Glomerular endothelial cell (primary cell): ENCODE measurements at places on chromosomes 16 and 17. TPM values are rescaled to one million over a fixed set of nuclear protein-coding genes. Genes with fewer than 3 reads are reported as not detected.

DNA sequence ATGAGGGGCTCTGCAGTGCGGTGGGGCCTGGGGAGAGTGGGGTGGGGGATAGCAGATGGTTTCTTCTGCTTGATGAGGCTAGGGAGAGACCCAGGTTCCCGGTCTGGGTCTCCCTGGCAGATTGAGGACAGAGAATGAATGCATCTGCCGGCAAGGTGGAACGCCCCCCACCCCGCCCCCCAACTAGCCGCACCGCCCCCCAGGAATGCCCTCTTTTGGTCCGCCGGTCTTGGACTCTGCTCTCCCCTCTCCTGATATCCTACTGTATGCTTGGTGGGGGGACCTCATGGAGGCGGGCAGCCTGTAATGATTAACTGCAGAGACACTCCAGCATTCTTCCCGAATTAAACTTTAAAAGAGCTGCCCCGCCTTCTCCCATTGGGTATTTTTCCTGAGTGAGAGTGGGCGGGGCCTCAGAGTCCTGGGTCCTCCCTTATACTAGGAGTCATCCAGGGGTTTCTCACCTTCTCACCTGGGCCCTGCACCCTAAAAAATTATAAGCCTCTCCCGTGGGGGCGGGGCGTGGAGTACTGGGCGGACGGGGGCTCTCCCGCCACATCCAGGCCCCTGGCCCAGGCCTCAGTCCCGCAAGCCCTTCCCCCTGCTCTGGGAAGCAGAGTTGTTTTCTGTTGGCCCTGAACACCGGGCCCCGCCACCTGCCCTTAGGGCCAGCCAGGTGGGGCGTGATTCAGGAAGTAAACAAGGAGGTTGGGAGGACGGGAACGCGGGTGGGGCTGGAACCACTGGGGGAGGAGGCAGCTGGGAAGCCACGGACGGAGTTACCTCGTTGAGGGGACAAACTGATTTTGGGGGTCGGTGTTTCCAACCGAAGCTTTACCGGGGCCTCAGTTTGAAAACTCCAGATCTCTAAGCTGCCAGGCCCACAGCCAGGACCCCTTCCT is 1.5 kb downstream of the GRB7 start:
- no peak for DNase-seq

DNA sequence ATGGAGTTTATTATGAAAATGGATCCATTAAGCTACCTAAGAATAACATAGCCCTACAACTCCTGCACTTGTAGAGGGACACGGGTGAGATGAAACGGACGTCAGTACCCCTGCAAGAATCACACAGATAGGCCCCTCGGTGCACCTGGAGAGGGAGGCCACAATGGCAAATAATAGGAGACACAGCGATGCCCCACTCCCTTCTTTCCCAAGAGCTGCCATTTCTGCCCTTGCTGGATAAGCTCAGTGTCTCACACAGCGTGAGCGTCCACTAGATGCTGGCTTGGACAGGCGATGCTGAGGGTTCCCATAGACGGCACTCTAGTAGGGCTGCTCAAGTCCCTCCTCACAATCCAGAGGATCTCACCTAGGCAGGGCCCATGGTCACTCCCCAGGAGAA is 67.8 kb downstream of the ADCY9 start:
- DNase-seq, result no peak

DNA sequence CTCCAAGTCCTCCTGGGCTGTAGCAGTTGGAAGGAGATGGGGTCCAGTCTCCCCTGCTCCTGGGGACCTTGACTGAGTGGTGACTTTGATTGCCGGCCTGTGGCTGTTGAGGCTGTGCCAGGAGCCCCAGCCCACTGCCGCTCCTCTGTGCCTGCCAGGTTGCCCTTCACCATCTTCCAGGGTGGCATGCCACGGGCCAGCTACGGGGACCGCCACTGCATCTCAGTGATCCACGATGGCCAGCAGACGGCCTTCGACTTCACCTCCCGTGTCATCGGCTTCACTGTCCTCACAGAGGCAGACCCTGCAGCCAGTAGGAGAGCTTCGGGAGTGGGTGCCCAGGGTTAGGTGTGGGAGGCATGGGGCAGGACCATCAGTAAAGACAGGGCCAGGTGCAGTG is 23.4 kb upstream of the MYO15B start:
- DNase-seq, result no peak

GRCh38 chr16:73217654-73218053 is 169.7 kb upstream of the ZFHX3 start:
- no peak for DNase-seq

PLK1 gene
- 22.4 and 25.0 TPM in 2 replicates for total RNA-seq

GRCh38 chr17:68511254-68511670 is 968 bp upstream of the PRKAR1A start:
- DNase-seq, result no peak

- no peak for DNase-seq
Observed at GRCh38 chr17:45234641-45235415, 13.1 kb downstream of the FMNL1 start.

DNA sequence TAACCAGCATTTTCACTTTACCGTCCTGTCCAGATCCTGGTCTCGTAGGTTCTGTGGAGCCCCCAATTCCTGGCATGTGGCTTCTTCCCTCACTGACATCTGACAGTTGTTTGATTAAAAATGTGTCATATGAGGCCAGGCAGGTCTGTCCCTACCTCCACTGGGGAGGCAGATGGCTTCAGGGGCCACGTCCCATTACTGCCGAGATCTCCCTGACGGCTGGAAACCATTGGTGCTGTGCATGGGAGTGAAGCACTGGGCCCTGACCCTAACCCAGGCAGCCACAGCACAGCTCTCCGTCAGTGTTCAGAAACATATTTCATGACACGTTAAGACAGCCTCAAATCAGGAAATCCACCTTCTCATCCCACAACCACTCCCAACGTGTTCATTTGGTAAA is 77.5 kb downstream of the GNAO1 start:
- no peak for DNase-seq

KRT36 gene
- total RNA-seq, result not detected in 2 replicates

DNA sequence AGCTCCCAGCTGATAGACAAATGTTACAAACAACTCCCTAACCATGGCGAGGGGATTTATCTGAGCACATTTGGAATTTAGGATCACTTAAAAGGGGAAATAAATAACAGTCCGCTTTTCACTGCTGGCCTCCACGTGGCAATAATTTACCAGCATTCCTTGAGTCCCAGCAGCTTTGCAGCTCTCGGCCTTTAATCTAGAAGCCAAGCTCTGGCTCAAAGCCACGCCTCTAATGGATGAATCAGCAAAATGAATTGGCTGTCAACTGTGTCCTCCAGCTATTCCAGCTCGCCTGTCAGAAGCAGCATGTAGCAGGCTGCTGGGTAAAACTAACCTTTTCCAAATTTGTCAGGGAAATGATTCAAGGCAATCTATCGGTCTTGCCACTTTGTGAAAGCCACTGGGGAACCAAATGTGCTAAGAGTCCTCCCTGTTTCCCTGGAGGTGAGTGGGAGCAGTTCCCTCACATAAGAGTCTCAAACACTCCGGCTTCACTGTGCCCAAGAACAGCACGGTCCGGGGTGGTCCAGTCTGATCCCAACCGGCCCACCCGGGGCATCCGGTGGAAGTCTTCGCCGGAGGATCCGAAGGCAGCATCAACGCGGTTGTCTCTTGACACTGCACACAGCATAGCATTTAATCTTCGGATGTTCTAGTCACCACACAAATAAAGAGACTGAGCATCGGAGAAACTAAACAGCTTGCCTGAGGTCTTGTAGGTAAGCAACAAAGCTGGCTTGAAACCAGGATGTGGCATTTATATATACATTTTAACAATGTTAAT is 143.3 kb downstream of the PARN start:
- no peak for DNase-seq

KRTAP9-4 gene
- total RNA-seq, result not detected in 2 replicates

SECTM1 gene
- 1.1 and 2.7 TPM in 2 replicates for total RNA-seq
